ENCODE measurements at places on chromosomes 5 and 9.

DNA sequence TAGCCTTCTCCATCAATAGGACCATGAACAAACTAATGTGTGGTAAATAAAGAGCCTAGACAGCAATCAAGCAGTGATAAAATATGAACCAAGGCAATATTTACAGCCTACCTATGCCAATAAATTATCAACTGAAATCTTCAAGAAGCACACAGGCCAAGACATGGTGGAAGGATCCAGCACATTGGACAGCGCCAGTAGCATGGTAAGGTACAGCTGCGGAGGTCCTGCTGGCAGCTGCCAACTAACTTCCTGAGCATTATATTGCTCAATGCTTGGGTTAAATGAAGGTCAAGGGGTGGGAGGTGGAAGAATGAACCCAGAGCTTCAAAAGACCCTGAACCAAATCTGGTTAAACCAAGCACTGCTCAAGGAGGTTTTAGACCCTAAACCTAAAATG, 16.5 kb upstream of the SPDL1 start:
- DNase-seq = no peak

DNA sequence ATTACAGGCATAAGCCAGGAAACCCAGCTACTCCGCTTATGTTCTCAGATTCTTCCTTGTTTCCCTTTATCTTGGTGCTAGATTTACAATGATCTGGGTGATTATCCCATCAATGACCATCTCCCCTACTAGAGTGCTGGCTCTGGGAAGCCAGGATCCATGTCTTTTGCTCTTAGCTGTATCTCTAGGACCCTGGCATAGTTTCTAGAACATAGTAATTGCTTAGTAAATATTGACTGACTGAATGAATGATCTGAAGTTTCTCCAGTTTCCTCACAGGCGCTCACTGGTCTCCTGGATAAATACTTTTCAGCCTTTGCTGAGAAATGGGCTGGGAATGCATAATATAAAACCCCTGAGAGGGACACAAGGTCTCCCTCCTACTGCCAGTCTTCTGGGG, 60.0 kb upstream of the KLF9 start:
- no peak for DNase-seq

DNA sequence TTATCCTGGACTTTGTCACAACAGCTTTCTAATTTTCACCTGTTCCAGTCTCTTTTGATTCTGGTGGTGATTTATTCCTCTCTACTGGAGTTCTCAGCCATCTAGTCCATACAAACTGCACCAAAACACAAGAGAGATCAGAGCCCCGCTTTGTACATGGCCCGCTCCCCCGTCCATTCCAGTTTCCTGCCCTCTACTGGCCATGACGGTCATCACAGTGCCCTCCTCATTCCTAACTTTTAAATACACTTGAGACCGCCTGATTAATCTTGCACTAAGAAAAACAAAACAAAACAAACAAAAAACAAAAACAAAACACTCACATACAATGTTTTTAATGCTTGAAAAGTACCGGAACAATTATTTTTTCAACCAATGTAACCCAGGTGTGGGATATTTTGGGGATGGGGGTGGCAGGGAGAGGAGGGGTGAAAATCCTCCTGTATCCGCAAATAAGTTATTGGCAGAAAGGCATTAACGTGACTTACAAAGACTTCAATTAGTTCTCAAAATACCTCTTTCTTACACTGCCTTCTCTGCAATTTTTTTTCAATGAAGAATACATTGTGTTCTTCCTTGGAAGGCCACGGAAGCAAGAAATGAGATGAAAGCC, 84.8 kb upstream of the PAM start:
- DNase-seq = no peak

DNA sequence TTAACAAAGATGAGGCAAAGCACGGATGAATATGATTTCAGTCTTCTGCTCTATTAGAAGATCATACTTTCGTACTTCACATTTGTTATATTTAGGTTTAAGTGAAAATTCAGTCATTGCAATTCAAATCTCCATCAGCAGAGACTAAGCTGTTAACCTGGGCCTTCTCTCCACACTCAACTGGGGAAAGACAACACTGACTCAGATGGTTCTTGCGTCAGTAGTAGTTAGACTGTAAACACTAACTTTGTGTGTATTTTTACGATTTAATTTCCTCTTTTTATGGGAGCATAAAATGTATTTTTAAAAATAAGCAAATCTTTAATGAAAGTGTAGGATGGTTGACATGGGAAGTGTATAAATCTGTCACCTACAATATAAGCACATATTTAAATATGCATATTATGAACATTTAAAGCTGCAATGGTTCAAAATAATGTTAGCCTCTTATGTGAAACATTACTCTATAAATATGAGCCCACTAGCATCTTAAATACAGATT, 42.7 kb upstream of the ZNF608 start:
- DNase-seq = peak; percentile 4

DNA sequence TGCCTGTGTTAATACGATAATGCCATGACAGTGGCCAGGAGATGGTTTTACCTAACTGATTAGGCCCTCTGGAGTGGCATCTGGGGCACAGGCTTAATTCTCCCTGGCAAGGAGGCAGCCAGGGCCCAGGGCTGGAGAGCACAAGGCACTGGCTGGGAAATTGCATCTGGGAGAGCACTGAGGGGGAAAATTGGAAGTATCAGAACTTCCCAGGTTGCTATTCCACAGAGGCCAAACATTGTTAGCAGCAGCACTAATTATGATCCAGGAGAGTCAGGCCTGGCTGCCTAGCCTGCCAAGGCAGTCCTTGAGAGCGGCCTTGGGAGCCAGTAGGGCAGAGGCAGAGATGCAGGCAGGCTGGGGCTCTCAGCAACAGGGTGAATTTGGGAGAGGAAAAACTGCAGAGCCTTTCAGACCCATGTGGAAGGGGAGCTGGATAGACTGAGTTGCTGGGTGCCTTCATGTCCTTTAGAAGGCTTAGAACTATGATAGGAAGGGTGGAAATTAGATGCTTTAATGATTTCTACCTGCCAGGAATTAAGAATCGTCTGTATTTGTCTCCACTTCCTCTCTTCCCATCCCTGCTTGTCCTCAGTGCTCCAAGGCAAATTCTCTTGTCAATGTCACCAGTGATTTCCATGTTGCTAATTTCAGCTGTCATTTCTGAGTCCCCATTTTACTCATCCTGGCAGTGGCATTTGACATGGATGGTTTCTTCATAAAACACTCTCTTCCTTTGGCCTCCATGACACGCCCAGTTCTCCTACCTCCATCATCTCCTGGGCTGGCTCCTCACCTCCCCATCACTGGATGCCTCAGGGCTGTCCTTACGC, 56.1 kb upstream of the HSPA9 start:
- DNase-seq = no peak

DNA sequence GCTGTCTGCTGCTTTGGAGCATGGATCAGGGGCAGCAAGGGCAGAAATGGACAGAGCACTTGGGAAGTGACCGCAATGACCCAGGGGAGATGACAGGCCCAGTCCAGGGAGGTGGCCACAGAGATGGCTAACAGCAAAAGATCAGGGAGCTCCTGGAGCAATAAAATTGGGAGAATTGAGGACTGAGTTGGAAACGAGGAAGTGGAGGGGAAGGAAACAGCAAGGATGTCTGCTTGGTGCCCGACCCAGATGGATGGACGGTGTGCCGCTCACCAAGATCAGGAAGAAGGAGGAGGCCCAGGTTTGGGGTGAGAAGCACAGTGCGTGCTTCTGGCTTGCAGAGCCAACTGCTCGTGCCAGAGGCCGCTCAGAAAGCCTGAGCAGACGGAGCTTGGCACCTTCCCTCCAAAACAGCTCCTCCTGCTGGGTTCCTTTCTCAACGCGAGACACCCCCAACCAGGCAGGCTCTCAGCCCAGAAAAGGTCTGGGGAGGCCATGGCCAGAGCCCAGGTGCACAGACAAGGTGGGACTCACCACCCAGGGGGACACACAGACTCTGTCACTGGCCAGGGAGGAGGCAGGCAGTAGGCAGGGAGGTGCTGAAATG, 1.7 kb upstream of the SLC34A1 start:
- no peak for DNase-seq

GRCh38 chr9:108813951-108814601, 41.7 kb downstream of the ACTL7B start:
- peak; percentile 43 for DNase-seq

DNA sequence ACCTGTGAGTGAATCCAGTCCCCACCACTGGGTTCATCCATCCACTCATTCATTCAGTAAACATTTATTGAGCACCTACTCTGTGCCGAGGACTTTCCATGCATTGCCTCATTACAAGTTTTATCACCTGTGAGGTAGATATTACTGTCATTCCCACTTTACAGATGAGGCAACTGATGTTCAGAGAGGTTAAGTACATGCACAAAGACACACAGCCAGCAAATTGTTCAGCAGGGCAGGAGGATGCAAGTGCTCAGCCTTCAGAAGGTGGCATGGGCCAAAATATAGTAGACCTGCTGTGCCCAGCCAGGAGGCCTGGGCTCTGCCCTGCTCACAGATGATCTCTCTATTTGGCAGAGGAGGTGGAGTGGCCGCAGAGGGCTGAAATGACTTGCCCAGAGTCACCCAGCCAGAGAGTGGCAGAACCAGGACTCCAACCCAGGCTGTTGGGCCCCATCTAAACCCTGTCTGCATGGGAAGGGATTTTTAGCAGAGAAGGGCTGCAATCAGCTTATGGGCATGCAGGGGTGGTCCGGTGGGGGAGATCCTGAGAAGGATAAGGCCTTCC, 7.6 kb upstream of the NEURL1B start:
- DNase-seq = no peak

DNA sequence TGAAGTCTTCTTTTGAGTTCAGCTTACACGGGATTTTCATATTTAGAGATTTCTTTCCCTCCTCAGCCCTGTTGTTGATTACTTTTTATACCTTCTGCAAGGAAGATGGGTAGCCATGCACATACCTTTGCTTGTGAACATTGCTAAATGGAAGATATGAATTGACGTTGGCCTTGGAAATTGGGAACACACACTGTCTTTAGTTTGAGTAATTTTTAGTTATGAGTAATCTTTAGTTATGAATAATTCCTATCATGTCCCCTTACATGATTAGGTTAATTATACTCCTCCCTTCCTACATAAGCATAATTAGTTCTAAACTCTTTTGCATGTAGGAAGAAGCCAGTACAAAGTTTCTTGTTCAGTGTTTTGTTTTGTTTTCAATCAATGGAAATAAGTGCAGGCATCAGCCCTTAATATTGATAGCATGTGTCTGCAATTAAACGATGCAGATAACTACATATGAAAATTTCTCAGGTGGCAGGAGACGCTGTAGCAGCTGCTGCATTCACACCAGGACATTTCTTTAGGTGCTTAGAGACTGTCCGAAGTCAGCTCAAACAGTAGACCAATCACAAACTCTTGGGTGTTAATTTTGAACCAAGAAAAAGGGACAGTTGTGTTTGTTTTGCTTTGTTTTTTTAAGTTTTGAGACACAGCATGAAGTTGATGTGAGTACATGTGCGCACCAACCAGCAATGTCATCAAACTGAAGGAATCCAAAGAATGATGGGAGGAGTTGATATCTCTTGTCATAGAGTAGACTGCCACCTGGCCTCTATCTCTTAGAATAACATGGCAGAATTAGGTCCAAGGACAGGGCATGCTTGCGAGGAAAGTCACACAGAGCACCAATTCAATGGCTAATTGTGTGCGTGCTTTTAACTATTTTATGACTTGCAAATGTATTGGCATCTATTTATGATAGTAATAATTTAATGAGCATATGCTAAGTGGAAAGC, 51.4 kb downstream of the SMARCA2 start:
- no peak for DNase-seq

- no peak for DNase-seq
Observed at GRCh38 chr9:132136151-132136780, 25.6 kb upstream of the NTNG2 start.

DNA sequence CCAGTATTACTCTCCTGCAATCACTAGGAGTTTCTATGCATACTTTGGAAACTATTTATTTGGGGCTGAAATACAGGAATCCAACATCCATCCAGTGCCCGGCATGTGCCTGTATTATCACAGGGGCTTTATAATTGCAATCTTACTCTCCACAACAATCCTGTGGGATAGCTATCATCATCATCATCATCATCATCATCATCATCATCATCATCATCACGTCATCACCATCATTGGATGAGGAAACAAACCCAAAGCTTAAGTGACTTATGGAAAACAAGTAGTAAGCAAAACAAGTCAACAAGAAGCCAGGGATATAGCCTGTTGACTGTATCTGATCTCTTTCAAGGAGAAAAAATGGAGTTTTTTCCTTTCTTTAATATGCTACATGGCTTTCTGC, 47.8 kb upstream of the FYB1 start:
- DNase-seq = no peak

DNA sequence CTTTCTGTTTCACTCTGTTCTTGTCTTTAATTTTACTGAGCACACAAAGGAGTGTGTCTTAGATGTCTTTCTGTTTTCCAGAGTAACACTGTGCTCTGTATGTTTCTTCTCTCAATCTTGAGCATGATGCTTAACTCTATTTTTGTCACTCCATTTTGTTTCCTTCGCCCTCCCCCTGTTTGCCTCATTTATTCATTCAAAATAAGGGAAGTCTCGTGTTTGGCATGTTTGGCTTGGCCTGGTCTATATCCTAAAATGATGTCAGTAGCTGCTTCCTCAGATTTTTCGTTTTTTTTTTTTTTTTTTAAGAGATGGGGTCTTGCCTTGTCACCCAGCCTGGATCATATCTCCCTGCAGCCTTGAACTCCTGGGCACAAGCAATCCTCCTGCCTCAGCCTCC, 22.0 kb downstream of the ZNF618 start:
- no peak for DNase-seq

- no peak for DNase-seq
Observed at GRCh38 chr5:31335456-31335855, 142.0 kb downstream of the CDH6 start.

DNA sequence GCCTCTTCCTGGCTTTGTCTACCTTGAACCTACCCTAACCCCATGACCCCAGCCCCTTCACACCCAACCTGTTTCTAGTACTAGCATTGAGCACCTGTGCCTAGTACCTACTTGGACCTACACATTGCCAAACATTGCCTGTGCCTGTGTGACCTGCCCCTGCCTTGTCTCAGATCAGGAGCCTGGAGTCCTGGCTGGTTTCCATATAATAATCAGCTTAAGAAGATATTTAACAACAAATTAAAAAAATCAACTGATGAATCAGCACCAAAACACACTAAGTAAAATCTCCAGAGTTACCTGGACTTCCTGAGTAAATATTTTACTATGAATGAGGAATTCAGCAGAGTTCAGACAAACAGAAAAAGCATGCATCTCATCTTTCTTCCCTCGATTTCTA, 17.7 kb downstream of the LPAR1 start:
- no peak for DNase-seq

GRCh38 chr9:76895186-76895585, 10.7 kb downstream of the PRUNE2 start:
- no peak for DNase-seq
